Heart right ventricle (tissue), 16 donors: ENCODE measurements at places on chromosomes 6 and 20. TPM values are rescaled to one million over a fixed set of nuclear protein-coding genes. Genes with fewer than 3 reads are reported as not detected.

DNA sequence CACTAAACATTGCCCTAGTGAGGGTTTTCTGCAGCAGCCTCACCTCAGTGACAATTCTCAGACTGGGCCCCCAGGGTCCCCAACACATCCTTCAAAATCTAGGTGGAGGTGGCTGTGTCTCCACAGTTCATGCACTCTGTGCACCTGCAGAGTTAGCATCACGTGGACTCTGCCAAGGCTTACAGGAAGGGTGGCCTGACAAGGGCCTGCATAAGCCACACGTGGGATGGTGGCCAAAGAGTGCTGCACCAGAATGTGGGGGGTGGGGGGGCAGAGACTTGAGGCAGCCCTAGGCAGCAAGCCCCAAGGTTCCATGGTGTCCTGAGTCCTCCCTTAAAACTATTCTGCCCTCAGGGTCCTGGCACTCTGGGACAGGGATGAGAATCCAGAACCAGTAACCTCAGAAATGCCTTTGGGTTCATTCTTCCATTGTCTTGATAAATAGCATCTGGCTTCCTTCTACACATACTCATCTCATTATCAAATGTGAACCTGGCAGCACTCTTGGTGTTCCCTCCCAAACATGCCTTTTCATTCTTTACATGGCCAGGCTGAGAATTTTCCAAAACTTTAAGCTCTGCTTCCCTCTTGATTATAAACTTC lies 1.6 kb upstream of the SERPINB1 start:
- no peaks in the 10 kb centered on the region for H3K36me3 ChIP-seq
- peaks cover 68% of the 10 kb centered on the region for H3K4me1 ChIP-seq
- no peaks in the 10 kb centered on the region for H3K27me3 ChIP-seq

DNA sequence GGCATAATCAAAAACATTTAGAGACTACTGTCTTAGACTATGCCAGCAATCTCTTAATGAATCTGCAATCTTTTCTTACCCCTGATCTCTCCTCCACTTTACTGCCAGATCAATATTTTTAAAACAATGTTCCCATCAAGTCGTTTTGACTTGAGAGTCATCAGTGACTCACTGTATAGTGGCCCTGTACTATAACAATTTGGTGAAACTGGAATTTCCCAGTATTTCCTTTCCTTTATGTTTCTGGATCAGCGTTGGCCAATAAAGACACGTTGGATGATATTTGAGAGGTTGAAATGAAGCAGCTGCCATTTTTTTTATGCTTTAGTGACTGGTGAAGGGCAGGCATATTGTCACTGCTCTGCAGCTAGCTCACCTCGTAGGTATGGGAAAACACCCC lies 10.1 kb upstream of the SMIM13 start:
- no peaks in the 10 kb centered on the region for H3K4me1 ChIP-seq
- DNase-seq = no peak
- no peak overlapping the region for H3K27ac ChIP-seq
- no peaks in the 10 kb centered on the region for H3K36me3 ChIP-seq
- H3K4me3 ChIP-seq = no peak overlapping the region

ATP6V1G2 gene
- 0.88 TPM for polyA plus RNA-seq

DNA sequence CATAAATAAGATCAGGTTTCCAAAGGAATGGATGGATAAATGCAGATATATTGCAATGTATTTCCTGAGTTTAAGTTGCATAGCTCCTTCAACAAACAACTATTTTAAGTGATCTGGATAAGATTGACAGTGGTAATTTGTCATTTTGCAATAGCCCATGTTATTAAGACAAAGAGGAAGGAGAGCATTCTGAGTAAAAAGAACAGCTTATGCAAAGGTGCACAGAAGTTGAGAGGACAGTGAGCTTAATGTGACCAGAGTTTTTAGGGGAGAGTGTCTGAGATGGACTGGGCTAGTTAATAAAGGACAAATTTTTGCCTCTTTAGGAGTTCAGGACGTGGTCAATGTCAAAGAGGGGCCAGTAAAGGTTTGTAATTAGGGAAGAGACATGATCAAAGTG lies 48.8 kb upstream of the FBXO30 start:
- no peaks in the 10 kb centered on the region for H3K36me3 ChIP-seq
- H3K4me1 ChIP-seq = peaks cover 3% of the 10 kb centered on the region
- H3K27me3 ChIP-seq = no peaks in the 10 kb centered on the region
- no peak overlapping the region for H3K4me3 ChIP-seq
- DNase-seq = no peak

HLA-DPB1 gene
- polyA plus RNA-seq = 18.7 TPM

DNA sequence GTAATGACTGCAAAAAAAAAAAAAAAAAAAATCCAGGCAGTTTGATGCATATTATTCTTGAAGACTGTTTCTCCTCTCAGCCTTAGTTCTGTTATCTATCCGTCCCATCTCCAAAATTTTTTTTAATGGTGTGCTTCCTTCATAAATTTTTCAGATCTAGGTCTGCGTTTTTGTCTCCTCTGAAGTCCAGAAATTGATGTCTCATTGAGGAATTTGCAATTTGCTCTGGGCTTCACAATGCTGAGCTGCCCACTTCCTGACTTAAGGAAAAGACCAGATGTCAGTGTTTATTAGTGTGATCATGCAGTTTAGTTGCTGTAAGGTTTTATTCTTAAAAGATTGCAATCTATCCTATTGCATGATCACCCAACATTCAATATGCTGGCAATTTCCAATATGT lies 297.6 kb downstream of the ZNF217 start:
- H3K4me3 ChIP-seq = no peak overlapping the region
- H3K27ac ChIP-seq = no peak overlapping the region
- no peaks in the 10 kb centered on the region for H3K27me3 ChIP-seq

GRCh38 chr6:21228876-21229460 lies 364.6 kb upstream of the SOX4 start:
- H3K27me3 ChIP-seq = no peaks in the 10 kb centered on the region
- H3K27ac ChIP-seq = no peak overlapping the region
- H3K4me3 ChIP-seq = no peak overlapping the region
- H3K36me3 ChIP-seq = no peaks in the 10 kb centered on the region
- H3K4me1 ChIP-seq = no peaks in the 10 kb centered on the region

DNA sequence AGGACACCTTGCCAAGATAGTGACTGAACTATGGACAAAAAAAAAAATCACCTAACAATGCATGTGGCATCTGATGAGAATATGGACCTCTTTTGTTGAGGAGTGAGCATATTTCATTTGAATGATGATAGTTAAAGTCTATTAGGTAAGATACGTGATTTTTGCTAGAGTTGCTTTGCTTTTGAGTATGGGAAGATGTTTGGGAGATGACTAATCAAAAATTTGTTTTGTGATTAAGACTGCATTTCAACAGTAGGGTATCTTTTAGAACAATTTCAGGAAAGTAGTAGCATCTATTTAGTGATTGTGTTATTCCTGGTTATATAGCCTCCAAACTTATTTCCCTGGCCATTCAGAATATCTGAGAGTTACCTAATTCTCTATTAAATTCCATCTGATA lies 878.6 kb upstream of the CITED2 start:
- no peaks in the 10 kb centered on the region for H3K4me1 ChIP-seq
- no peak overlapping the region for H3K27ac ChIP-seq
- no peaks in the 10 kb centered on the region for H3K36me3 ChIP-seq

GRCh38 chr6:49839957-49840356 lies 26.4 kb downstream of the CRISP1 start:
- H3K4me3 ChIP-seq = no peak overlapping the region
- H3K36me3 ChIP-seq = no peaks in the 10 kb centered on the region
- H3K27me3 ChIP-seq = peaks cover 7% of the 10 kb centered on the region
- no peak overlapping the region for H3K27ac ChIP-seq

VGLL2 gene
- 0.29 TPM for polyA plus RNA-seq
